ENCODE measurements at places on chromosomes 3 and 15. TPM values are rescaled to one million over a fixed set of nuclear protein-coding genes. Genes with fewer than 3 reads are reported as not detected.

- DNase-seq, result no peak
These were observed 6.4 kb upstream of the ITGB5 start for GRCh38 chr3:124893526-124893925.

GRCh38 chr3:134833453-134834163 is 38.5 kb downstream of the EPHB1 start:
- DNase-seq, result no peak

DNA sequence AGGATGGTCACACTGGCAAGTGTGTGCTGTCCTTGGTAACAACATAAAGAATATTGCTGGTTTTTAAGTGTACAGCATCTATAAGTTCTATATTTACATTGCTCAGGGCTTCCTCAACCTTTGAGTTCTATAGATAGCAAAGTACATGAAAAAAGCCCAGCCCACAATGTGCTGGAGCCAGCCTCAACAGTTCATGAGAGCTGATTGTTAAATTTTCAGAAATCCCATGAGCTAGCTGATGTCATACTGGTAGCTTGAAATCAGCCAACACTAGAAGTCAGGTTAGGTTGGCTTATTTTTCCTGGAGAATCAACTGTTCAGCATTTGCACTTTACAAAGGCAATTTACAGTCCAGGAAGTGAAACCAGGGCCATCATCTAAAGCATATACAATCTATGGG is 102.8 kb downstream of the STRIT1 start:
- DNase-seq, result no peak

DNA sequence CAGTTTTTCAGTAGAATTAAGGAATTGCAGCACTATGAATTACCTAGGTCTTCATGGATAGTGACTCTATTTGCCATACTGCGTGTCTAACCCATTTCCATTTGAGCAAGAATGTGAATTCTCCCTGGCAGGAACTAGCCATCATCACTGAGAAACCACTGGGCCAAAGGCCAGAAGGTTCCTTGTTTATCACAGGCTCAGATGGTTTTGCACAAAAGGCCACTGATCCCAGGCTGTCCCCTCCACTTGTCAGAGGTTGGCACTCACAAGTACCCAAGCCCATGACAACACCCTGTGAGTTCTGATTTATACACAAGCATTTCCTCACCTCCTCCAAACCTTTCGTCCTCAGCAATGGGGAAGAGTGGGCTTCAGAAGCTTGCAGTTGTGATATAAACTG is 131.8 kb downstream of the FOXB1 start:
- no peak for DNase-seq

Gene C2CD4A
- 0.10 TPM for total RNA-seq

Gene TXNRD3
- 4.5 TPM for total RNA-seq

Gene SMAD6
- total RNA-seq, result 101 TPM

Gene SNUPN
- 27.2 TPM for total RNA-seq

All from HT-29 (cell line).